ENCODE measurements at places on chromosomes 12 and 14.
A peak's percentile ranks its signal among the peaks of the same experiment; 100 is the strongest.

- DNase-seq: no peak
Measured at GRCh38 chr14:100765296-100765695, 38.6 kb downstream of the DLK1 start.

DNA sequence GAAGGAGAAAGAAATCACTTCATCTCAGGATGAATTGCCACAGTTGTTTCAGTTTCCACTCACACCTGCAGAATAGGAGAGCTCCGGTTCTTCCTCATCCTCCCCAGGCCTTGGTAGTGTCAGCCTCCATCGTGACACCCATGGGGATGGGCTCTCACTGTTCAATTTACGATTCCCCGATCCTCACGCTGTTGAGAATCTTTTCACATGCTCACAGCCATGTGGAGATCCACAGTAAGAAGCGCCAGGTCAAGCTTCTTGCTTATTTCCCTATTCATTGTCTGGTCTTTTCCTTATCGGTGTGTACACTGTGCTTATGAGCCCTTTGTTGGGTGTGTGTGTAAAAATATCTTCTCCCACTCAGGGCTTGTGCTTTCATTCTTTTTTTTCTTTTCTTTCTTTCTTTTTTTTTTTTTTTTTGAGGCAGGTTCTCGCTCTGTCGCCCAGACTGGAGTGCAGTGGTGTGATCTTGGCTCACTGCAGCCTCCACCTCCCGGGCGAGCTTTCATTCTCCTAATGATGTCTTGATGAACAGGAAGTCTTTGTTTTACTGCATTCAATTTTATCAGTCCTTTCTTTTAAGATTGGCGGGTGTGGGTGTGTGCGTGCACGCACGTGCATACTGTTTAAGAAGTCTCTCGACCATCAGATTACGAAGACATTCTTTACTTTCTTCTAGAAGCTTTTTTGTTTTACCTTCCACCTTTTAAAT is 21.5 kb downstream of the RIN3 start:
- DNase-seq: no peak

DNA sequence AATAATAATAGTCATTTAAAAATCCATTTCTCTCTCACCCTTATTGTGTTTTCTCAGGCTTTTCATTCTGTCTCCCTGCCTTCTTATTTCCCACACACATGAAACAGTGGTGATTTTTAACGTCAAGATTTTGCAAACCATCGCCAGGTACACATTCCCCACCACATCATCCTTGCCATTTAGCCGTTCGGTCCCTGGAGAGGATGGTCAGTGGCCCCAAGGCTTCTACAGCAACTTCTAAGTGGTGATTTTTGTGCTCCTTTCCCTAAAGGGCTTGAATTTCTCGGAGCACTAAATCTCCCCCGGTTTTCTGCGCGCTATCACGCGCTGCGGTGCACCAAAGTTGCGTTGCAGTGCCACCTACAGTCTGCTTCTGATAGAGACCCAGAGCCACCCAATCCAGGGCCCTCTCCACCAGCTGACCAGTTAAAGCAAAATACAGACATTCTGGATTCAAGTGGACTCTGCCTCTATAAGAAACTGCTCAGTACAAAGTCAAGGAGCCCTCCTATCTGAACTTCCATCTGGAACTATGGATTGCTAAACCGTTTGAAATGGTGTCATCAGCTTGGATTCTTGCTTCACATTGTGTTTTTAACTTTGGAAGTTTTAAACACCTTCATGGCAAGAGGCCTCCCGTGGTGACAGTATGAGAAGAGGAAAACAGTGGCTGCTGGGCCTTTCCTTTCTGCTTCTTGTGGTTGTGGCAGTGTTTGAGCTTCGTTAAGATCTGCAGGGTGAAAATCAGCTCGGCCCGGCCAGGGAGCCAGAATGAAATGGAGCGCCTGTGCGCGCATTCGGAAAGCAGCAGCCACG is 234.0 kb downstream of the SPTSSA start:
- DNase-seq: peak; percentile 16

- DNase-seq: no peak
Measured at GRCh38 chr14:29166507-29166906, 399.9 kb downstream of the FOXG1 start.

DNA sequence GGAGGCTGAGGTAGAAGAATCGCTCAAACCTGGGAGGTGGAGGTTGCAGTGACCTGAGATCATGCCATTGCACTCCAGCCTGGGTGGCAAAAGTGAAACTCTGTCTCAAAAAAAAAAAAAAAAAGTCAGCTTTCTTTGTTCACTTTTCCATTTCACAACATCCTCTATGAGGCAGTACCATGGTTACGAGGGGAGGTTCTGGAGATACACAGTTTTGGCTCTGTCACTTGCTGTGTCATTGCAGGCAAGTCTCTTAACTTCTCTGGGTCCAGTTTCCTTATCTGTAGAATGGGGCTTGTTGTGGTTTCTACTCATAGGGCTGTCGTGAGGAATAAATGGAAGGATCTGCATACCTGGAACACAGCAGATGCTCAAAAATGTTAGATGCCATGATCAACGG is 75.6 kb upstream of the SLC24A4 start:
- DNase-seq: no peak

DNA sequence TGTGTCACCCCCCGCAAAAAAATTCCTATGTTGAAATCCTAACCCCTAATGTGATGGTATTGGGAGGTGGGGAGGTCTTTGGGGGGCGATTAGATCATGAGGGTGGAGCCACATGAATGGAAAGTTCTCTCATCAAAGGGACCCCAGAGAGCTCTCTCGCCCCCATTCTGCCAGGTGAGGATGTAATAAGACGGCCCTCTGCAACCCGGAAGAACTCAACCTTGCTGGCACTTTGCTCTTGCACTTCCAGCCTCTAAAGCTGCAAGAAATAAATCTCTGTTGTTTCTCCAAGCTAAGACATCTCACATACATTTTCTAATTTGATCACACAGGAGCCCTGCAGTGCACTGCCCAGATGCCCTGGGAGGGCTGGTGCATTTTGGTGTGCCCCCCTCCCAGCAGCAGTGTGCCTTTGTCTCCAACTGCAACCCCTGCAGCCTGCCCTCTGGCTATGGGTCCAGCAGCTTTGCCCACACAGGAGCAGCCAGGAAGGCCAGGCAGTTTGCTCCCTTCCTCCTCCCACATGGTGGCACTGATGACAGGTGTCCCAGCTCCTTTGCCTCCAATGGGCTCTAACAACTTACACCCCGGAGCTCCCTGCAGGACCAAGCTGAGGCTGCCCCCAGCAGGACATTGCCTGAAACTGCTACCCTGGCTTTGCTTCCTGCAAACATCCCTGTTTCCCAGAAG is 59.3 kb downstream of the C14orf132 start:
- DNase-seq: no peak

- DNase-seq: no peak
Measured at GRCh38 chr14:104085032-104085888, at the start of gene ASPG. TSS of gene ASPG (plus strand) at chr14:104085700. CDS start at chr14:104085771, 71 bp downstream.

DNA sequence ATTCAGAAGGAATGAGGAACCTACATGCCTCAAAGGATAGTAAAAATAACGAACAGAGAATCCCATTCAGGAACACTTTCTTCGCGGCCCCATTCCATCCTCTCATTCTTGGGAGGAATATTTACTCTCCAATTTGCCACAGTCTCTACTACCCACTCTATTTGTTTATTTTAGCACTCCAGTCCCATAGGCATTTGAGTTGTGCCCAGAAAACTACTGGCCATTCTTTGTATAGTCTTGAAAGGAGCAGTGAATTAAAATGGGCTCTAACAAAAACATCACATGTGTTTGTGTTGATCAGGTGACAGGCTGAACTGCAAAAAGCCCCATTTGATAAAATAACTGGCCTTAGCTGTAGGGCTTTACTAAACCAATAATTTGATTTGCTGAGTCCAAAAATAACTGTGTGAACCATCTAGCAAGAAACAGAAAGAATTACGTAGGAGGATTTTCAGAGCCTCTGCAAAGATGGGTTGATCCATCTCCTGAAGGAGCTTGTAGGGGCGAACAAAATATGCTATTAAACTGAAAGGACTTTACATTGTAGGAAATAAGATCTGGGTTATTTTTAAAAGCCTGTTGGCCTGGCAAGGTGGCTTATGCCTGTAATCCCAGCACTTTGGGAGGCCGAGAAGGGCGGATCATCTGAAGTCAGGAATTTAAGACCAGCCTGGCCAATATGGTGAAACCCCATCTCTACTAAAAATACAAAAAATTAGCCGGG is 142.3 kb upstream of the CPNE8 start:
- DNase-seq: no peak

DNA sequence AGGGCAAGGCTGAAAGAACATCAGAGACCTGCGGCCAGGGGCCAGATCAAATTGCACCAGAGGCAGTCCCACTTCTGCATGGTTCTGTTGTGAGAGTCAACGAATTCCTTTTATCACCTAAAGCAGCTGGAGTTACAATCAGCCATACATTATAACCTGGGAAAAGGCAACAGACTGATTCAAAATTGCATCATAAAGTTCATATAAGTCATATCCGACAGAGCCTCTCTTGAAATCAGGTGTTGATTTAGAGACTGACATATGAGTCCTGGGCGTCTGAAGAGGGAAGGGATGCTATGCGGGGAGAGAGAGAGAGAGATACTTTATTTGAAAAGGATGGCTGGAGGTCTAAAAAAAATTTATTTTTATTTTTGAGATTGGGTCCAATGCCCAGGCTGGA is 89.4 kb downstream of the EFCAB11 start:
- no peak for DNase-seq

GRCh38 chr14:76814726-76815645 is 2.3 kb upstream of the ANGEL1 start:
- no peak for DNase-seq

GRCh38 chr12:120979862-120980696 is 1.7 kb downstream of the HNF1A start:
- DNase-seq: no peak

- no peak for DNase-seq
Measured at GRCh38 chr12:15274561-15274967, 47.7 kb upstream of the PTPRO start.

GRCh38 chr12:74984631-74985030 is 225.0 kb downstream of the KCNC2 start:
- no peak for DNase-seq

DNA sequence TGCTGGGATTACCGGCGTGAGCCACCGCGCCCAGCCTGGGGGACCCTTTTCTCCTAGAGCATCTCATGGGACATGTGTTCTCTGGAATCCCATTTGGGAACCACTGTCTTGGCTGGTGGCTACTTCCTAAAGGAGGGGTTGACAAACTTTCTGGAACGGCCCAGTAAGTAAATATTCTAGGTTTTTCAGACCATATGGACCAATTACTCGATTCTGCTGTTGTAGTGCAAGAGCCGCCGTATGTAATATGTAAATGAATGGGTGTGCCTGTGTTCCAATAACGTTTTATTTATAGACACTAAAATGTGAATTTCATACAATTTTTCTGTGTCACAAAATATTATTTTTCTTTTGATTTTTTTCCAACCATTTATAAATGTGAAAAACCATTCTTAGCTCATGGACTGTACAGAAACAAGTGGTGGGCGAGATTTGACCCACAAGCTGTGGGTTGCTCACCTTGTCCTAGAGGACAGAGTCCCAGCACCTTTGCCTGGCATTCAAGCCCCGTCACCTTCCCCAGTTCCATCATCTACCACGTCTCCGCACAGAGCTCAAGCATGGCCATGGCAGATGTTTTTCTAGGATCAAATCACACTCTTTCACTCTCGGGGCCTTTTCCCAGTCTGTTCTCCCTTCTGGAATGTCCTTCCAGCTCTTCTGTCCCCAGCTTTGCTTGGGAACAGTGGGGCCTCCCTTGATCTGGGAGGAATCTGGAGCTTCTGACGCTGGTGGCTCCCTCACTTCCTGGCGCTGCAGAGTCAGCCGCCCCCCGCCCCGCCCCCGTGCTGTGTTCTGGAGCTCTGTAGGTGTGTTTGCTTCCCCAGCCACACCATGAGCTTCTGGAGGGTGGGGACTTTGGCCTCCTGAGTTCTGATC is 17.9 kb upstream of the RCOR1 start:
- no peak for DNase-seq

GRCh38 chr14:52307905-52308304 is 6.2 kb upstream of the PTGER2 start:
- DNase-seq: no peak

- peak; percentile 26 for DNase-seq
Measured at GRCh38 chr12:24596768-24597388, 352.0 kb downstream of the BCAT1 start.

- no peak for DNase-seq
Measured at GRCh38 chr12:234891-235415, 21.0 kb upstream of the SLC6A12 start.

- no peak for DNase-seq
Measured at GRCh38 chr14:98782062-98782461, 489.9 kb downstream of the BCL11B start.

DNA sequence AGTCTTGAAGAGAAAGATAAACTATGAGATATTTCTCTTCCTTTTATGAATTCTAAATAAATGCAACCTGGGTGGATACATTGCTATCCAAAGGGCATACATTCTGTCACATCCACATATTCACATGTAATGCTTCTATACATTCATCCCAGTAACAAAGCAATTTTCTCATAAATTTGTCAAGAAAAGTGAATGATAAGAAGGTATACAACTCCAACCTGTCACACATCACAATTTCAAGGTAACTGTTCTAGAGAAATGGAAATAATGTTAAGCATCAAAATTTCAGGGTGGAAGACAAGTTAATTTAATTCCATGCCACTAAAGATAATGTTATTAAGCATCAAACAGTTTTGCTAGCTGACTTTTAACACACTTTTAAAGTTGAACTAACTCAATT is 212.9 kb downstream of the SYT10 start:
- DNase-seq: no peak

GRCh38 chr14:95691591-95691990 is 5.4 kb downstream of the TCL1B start:
- DNase-seq: no peak

DNA sequence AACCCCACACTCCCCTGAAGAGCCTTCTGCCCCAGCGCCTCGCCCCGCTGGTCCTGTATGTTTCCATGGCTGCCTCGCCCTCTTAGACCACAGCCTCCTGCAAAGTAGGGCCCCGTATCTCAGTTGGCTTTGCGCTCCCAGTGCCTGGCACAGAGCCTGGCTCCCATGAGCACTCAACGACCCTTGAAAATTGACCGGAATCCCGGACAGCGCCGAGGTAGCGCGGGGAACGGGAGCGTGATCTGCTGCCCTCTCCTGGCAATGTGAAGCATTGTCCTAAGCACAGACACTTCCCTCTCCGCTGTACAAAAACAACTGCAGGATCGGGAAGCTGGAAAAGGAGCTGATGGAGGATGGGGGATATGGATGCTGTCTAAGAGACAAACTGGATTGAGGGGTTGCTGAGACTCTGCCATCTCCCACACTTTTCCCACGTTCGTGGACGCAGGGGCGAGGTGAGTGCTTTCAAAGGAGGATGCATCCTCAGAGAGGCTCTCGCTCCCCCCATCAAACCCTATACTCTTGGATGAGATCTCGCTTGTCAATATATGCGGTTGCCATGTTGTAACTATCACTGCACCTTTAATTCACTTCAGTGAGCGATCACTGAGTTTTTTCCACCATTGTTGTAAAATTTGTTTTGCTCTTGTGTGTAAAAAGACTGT is 10.7 kb upstream of the FKBP4 start:
- peak; percentile 66 for DNase-seq

- DNase-seq: peak; percentile 41
Measured at GRCh38 chr14:52068615-52069306, at the start of gene NID2. TSS of gene NID2 (minus strand) at chr14:52069059. CDS start at chr14:52068994, 65 bp downstream.

GRCh38 chr12:105198961-105199360 is 37.0 kb downstream of the APPL2 start:
- DNase-seq: no peak

- DNase-seq: no peak
Measured at GRCh38 chr12:96397756-96398423, 2.3 kb downstream of the CDK17 start.

GRCh38 chr14:58747181-58747580 is 109.4 kb downstream of the DACT1 start:
- no peak for DNase-seq

- no peak for DNase-seq
Measured at GRCh38 chr12:130632642-130633041, 83.5 kb downstream of the RIMBP2 start.

Data from B cell (primary cell).